Psoas muscle (tissue), 8 donors: ENCODE measurements at places on chromosomes 5 and 9. TPM values are rescaled to one million over a fixed set of nuclear protein-coding genes. Genes with fewer than 3 reads are reported as not detected.

RPL7A gene
- total RNA-seq = 1,013 TPM

DBH gene
- not detected for total RNA-seq

- peak; percentile 4 for DNase-seq
Measured at GRCh38 chr9:135242406-135242805, 154.9 kb downstream of the OLFM1 start.

CYLC2 gene
- not detected for total RNA-seq

GRCh38 chr9:134032456-134033222 lies 7.4 kb downstream of the BRD3OS start:
- no peak for DNase-seq

DNA sequence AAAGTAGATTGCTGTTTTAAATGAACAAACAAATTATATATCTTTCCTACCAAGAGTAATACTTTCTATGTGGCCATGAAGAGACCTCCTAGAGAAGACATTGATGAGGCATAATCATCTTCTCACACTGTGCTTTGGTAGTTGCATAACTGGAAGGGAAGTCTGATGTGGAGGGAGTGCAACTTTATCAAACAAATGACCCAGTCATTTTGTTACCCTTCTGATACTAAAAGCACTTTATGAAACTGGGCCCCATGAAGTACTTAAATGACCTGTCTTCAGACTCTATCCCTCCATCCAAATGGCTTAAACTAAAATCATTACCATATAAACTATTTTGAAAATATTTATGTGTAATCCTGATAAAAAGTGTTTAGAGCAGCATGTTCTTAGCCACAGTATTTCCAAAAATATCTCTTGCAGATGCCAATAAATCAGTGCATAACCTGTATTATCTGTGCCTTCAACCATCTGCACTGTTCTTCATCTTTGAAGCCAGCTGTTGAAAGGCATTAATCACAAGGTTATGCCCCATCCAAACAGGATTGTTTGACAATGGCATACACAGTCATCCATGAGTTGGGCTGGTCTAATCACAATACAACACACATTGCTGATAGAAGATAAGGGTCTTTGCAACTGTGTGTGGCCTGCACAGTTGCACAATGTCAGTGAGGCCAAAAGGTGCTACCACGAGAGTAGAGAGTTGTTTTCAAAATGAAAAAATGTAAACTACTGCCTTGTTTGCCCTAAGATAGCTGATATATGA lies 31.9 kb upstream of the MIER3 start:
- DNase-seq = no peak

CCDC192 gene
- not detected for total RNA-seq

- no peak for DNase-seq
Measured at GRCh38 chr5:58143727-58144126, 316.2 kb downstream of the PLK2 start.

GRCh38 chr9:69122082-69122548 lies 52.0 kb upstream of the TJP2 start:
- DNase-seq = peak; percentile 73

- DNase-seq = no peak
Measured at GRCh38 chr5:18798058-18798457, 1163.8 kb downstream of the TAF11L14 start.

SPINK7 gene
- total RNA-seq = not detected

GRCh38 chr9:124385623-124386022 lies 29.6 kb downstream of the PSMB7 start:
- DNase-seq = no peak

- no peak for DNase-seq
Measured at GRCh38 chr5:135192351-135192750, 158.3 kb upstream of the PITX1 start.

DNA sequence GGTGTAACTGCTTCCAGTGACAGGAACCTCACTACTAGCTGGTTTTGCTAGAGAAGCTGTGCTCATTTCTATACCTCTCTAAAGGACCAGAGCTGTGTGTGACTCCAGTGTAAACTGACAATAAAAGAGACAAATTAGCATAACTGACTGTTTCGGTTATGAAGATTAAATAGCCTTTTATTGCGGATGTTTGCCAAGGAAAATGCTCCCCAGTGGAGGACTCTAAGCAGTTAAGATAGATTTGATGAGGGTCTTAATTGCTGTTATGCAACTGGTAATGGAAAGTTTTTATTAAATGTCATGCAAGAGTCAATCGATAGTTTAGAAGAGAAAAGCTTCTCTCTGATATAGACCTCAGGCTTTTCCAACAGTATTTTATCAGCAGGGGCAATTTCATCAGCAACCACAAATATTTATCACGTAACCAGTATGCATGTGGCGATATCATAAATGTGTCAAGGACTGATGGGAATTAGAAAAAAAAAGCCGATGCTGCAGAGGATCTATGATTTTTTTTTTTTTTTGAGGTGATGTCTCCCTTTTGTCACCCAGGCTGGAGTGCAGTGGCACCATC lies 275.2 kb upstream of the DMAC1 start:
- DNase-seq = no peak

GRCh38 chr9:36169708-36170107 lies 520 bp downstream of the CCIN start:
- no peak for DNase-seq

DNA sequence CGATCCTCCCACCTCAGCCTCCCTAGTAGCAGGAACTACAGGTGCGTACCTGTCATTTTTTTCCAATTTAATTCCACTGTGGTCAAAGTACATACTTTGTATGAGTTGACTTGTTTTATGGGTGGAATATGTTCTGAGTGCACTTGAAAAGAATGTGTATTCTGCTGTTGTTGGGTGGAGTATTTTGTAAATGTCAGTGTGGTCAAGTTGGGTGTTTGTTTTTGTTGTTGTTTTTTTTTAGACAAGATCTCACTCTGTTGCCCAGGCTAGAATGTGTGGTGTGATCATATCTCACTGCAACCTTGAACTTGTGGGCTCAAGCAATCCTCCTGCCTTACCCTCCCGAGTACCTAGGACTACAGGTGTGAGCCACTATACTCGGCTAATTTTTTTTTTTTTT lies 17.9 kb downstream of the SLC25A25 start:
- DNase-seq = no peak

- no peak for DNase-seq
Measured at GRCh38 chr5:149719666-149720065, 10.4 kb upstream of the PPARGC1B start.

DNA sequence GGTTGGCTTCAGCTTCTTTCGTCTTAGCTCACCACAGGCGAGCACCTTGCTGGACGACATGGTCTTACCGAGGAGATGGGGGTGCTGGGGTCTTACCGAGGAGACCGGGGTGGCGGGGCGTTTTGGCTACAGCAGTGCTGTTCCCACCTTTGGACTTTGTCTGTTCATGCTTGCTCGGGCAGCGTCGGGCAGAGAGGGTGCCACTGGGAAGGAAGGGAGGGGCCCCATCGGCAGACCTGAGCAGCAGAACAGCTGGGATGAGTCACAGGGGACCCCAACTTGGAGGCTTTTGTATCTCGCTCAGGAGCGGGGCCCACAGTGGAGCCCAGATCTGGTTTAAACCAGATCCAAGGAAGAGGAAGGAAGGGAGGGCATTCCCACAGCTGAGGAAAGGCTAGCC lies 106.0 kb upstream of the CACNA1B start:
- DNase-seq = no peak

- DNase-seq = no peak
Measured at GRCh38 chr9:87859137-87859536, 23.5 kb upstream of the SPATA31E1 start.

ZDHHC11B gene
- 2.2 TPM for total RNA-seq

DNA sequence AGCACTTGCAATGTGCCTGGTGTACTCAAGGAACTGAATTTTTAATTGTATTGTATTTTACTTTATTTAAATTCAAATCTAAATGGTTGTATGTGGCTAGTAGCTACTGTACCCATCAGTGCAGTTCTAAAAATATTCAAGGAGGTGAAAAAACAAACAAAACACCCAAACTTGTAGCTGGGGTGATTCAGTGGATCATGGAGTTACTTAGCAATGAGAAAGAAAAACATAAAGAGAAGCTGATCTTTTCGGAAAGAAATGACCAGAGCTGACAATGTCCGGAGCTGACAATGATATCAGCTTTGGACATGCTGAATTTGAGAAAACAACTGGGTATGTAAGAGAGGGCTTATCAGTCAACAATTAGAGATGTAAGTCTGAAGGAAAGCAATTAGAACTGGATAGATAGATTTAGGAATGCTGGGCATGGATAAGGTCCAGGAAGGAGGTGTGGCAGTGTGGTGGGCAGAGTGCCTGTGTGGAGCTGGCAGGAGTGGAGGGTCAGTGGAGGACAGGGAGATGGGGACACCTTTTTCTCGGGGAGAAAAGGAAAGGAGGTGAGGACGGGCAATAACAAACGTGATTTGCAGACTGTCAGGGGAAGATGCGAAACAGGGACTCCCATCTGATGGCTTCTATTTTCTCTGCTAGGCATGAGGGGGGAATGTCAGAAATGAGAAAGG lies 113.2 kb downstream of the DCP2 start:
- DNase-seq = no peak

DNA sequence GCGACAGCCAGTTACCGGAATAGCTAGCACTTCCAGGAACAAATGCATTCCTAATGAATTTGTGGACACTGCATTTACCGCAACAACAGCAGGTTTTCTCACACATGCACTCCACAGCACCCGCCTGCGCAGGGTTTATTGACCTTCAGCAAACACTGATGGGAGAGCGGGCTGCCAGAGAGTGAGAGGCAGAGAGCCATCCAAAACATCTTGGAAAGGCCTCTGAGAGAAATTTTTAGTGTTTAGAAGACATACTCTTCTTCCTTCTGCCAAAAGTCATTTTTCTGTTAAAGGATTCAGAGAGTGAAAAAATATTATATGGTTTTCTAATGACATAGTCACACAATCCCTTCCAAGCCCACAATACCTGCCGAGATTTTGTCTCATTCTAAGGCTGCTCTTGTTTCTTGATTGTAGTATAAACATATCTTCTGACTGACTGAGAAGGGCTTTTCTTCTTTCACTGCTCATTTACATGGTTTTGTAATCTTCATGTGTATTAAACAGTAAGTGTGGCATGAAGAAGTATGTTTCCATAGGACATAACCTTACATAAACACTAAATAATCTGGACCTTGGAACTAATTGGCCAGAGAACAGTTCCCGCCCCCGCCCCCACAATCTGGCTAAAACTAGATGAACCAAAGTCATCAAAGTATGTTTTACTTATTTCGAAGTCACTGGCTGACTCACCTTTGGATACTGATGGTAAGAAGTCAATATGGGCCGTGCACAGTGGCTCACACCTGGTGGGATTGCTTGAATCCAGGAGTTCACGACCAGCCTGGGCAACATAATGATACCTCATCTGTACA lies 432.5 kb upstream of the MEF2C start:
- DNase-seq = no peak

- DNase-seq = no peak
Measured at GRCh38 chr9:128204858-128205257, 1.7 kb downstream of the DNM1 start.

PIP5K1B gene
- 1.8 TPM for total RNA-seq

- DNase-seq = no peak
Measured at GRCh38 chr5:88659529-88660263, 223.3 kb downstream of the MEF2C start.

DNA sequence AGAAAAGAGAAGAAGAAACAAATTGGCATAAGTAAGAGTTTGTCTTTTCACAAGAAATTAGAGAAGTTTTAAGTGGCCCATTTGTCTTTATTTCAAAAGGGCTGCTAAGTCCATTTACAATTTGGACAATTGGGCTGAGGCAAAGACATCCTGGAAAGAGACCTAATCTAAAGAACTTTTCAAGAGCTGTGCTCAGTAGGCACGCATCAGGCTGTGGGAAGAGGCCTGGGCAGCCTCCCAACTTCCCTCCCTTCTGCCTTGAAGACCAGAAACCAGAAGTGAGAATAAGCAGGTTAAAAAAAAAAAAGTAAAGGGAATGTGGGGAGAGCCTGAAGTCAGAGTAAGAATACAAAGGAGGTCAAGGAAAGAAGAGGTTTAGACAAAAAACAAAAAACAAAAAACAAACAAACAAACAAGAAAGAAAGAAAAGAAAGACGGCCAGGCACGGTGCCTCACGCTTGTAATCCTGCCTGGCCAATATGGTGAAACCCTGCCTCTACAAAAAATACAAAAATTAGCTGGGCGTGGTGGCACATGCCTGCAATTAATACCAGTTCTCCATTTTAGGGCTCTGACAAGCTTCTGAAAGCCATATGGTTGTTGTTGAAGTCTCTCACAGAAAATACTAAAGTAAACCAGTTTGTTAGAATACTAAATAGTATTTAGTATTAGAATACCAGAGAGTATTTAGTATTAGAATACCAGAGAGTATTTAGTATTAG lies 48.0 kb upstream of the CEP78 start:
- no peak for DNase-seq

GRCh38 chr5:78819166-78819565 lies 165.9 kb downstream of the ARSB start:
- no peak for DNase-seq

GRCh38 chr9:97860451-97861147 lies 7.6 kb downstream of the FOXE1 start:
- DNase-seq = no peak

LCN2 gene
- total RNA-seq = not detected

GRCh38 chr9:82126256-82126655 lies 137.7 kb downstream of the SPATA31D1 start:
- DNase-seq = no peak

- no peak for DNase-seq
Measured at GRCh38 chr5:91038180-91038808, 344.8 kb downstream of the ARRDC3 start.

EXD3 gene
- total RNA-seq = 10.1 TPM

MARCOL gene
- not detected for total RNA-seq

ITGA2 gene
- 0.36 TPM for total RNA-seq

DNA sequence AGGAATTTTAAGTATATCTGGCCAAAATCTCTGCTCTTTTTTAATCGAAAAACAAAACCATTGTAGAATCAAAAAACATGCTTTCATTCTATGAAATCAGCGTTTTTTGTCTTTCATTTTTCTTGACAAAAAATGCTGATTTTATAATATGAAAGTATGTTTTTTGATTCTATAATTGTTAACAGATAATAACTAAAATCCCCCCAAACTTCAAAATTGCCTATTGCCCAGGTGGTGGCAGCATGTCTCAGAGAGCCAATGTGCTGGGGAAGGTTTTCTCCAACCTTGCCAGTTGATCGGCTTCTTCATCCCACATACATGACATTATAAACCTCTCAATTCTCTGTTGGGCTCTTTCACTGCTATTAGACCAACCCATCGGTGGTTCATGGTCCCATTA lies 5.1 kb upstream of the SMIM15 start:
- DNase-seq = no peak

DNA sequence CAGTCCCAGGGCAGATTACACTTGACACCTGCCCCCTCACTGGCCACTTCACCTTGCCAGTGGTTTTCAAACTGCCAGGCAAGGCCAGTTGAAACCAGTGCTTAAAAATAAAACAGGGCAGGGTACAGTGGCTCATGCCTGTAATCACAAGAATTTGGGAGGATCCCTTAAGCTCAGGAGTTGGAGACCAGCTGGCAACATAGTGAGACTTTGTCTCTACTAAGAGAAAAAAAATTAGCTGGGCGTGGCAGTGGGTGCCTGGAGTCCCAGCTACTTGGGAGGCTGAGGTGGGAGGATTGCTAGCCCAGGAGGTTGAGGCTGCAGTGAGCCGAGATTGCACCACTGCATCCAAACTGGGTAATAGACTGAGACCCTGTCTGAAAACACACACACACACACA lies 58.1 kb downstream of the ROPN1L start:
- no peak for DNase-seq

- no peak for DNase-seq
Measured at GRCh38 chr5:8341406-8341805, 472.5 kb downstream of the MTRR start.
